Stimulated activated CD8-positive, alpha-beta memory T cell treated with anti-CD3 and anti-CD28 coated beads, Interleukin-7, amount 100 ng/mL, for 4 hours (primary cell): ENCODE measurements at places on chromosomes 2 and 18.

- DNase-seq = no peak
Observed at GRCh38 chr2:20487392-20488174, 40.7 kb downstream of the RHOB start.

- no peak for DNase-seq
Observed at GRCh38 chr2:128754246-128754724, 435.6 kb upstream of the HS6ST1 start.

DNA sequence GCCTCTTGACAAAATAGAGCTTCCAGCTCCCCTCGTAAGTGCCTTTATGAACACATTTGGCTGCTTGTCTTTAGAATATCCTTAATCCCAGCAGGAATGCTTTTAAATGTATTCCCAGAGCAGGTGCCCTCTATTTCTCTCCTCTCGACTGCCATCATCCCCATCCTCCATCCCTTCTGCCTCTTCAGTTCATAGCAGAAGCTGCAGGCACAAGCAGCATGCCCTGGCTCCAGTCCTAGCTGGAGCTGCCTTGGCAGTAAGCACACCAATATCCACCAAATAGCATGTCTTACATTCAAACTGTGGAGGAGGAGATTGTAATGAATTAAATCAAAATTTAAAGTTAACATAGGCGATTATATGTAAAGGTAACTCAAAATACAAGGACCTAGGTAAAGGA, 891.3 kb upstream of the SLC39A10 start:
- DNase-seq = no peak

- DNase-seq = no peak
Observed at GRCh38 chr2:18911416-18911815, 322.0 kb upstream of the NT5C1B start.

GRCh38 chr2:180655393-180655792, 325.0 kb upstream of the UBE2E3 start:
- DNase-seq = no peak

DNA sequence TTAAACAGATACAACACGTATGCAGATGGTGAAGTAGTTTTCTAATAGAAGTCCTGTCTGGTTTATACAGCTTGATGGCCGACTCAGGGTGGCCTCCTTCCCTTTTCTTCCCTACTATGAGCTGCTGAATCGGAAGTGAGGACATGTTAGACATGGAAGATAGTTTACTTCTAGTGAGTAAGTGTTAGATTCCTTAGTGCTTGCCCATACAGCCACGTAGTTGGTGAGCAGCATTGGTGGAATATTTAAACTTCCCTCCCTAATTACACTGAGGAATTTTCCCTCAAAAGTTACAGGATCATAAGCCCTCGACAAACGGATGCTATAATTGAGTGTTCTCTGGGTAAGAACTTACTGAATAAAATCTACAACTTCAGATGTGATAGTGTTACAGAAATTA, 52.1 kb downstream of the RHBDD1 start:
- DNase-seq = no peak

GRCh38 chr2:159725713-159726112, 13.4 kb downstream of the MARCHF7 start:
- DNase-seq = no peak

DNA sequence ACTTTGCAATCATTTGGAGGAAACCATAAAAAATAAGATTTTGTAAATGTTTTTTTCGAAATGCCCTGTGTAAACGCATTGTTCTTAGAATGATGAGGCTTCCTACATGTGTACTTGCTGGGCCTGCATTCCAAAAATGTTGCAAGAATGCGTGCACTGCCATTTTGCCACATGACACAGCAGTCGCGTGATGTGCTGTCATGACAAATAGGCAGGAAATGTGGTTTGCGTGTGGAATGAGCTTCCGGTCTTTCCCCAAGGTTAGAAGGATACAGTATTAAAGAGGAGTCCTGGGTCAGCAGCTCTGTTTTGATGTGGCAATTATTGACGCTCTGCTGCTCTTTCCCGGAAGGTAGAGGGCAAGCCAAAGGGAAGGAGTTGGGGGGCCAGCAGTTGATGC, 18.1 kb upstream of the SERPINB2 start:
- no peak for DNase-seq

DNA sequence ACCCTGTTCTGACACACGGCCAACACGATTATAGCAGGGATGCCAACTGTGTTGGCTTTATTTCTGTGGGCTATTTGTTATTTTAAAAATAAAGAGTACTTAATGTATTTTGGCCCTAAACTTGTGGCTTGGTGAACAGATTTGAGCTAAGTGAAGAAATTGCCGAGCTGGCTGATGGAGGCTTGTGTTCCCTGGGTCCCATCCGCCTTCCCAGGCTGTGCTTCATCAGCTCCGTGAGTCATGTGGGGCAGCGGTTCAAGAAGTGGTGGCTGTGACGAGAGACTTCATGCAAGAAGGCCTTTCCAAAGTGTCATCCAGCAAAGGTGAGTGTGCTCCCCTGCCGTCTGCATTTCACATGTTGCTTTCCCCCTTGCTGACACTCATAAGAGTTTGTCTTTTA, 73.6 kb upstream of the NCK2 start:
- no peak for DNase-seq

- no peak for DNase-seq
Observed at GRCh38 chr2:169343202-169343601, 19.1 kb downstream of the LRP2 start.

- no peak for DNase-seq
Observed at GRCh38 chr2:91442246-91442905, 2750.9 kb downstream of the RPIA start.

DNA sequence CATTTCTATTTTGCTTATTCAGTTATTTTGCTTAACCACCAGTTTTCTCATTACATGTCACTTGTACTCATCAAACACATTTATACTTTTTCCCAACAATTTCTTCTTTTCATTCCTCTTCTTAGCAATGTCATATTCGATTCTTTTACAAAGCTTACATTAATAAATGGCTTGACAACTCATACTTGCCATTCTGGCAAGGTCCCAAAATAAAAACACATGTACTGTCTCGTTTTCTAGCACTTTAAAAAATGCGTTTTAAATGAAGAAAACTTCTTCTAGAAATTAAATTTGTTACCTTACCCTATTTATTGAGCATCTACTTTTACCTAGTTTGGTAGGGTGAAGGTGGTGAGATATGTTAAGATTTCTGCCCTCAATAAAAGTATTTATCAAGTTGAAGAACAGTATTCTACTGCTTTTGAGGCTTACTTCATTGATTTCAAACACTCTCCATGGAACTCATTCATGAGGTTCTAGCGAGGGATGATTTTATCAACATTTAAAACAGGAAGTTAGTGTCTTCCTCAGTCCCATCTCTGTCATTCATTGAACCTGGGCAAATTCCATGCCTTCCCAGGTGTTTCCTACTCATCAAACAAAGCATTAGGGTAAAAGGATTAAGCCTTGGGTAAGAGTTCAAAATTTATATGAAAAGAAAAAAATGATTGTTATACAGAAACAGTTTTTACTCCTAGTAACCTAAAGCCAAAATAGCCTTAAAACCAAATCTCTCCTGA, 52.6 kb downstream of the CALCRL start:
- DNase-seq = no peak

DNA sequence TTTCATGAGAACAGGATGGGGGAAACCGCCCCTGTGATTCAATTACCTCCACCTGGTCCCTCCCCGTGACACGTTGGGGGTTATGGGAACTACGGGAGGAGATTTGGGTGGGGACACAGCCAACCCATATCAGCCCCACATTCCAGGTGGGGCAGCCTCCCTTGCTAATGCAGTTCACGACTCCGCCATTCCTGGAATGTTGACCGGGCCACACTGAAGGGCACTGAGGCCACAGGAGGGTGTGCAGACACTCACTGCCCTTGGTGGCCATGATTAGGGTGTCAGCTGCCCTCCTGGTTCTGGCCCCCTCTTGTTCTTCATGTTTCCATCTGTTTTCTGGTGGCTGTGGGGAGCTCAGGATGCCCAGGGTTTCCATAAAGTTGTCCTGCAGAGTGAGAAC, 176.3 kb downstream of the TWIST2 start:
- DNase-seq = no peak

GRCh38 chr18:46400449-46400848, 256.6 kb downstream of the LOXHD1 start:
- no peak for DNase-seq

- no peak for DNase-seq
Observed at GRCh38 chr2:145601361-145601925, 1081.5 kb upstream of the ZEB2 start.

- DNase-seq = no peak
Observed at GRCh38 chr2:208638059-208638458, 231.5 kb downstream of the PTH2R start.

DNA sequence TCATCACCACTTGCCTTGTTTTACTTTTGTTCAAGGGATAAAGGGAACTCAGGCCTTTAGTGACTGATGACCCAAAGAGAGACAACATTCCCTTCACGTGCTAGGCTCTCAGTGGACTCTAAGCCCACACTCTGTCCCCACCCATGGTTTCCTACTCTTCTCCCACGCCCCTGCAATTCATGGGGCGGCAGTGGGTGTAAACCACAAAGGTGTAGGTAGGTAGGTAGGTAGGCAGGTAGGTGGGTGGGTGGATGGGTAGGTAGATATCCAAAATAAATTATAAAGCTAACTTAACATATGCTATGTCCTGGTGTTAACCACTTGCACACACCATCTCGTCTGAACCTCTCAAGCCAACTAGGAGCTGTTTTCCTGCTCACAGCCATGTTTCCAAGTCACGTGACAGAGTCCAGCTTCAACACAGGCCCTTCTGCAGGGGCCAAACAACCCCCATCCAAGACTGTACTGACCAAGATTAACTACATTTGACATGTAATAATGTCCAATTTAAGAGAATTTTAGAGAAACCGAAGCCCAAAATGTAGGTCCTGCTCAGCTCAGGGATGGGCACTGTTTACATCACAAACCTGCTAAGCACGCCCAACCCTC, 33.7 kb downstream of the DNMT3A start:
- no peak for DNase-seq

DNA sequence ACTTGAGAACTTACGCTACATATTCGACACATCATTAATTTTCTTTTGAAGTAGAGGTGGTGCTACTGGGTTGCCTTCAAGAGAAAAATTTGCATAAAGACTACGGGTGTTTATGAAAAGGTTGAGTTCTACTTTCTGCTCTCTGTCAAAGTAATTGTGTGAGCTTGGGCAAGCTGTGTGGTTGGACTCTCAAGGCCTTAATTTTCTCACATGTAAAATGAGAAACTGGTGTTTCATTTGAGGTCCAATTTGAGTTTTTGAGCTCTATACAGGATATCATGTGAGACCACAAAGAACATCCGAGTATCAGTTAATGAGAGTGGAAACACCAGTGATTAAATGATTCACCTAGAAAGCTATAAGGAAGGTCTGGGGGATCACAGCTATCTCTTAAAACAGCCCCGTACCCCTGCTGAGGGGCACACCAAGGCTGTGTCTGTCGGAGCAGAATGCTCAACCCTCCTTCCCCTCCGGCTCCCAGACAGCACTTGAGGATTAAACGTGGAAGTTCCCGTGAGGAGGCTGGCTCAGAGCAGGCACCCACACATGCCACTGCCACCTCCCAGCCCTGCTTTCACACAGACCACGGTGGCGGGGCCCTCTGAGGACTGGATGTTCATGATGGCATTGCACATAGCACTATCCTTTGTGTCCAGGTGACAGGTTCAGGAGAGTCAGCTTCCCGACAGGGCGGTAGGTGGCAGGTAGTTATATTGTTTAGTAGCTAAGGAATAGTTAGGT, 191.8 kb downstream of the RNF144A start:
- no peak for DNase-seq

- no peak for DNase-seq
Observed at GRCh38 chr18:25284861-25285550, 67.0 kb downstream of the ZNF521 start.

DNA sequence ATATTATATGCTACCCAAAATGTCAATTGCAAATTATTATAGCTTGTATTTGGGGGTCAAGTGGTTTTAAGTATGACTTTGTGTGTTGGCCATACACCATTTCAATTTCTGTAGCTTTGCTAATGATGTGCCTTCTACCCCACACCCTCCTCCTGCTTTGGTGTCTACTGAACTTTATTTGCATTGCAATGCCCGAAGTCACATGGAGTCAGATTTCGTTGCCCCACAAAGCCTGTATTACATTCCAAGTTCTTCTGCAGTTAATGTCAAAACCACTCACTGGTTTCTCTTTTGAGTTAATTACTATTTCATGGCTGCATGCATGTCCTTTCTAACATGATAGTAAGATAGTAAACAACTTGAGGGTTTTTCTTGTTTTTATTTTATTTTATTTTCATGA, 528.9 kb downstream of the RIT2 start:
- no peak for DNase-seq

GRCh38 chr2:217976301-217976700, 26.5 kb downstream of the TNS1 start:
- DNase-seq = no peak

- DNase-seq = no peak
Observed at GRCh38 chr2:169838743-169839489, 11.7 kb downstream of the UBR3 start.

GRCh38 chr2:203626952-203627681, 79.3 kb upstream of the CD28 start:
- DNase-seq = no peak

DNA sequence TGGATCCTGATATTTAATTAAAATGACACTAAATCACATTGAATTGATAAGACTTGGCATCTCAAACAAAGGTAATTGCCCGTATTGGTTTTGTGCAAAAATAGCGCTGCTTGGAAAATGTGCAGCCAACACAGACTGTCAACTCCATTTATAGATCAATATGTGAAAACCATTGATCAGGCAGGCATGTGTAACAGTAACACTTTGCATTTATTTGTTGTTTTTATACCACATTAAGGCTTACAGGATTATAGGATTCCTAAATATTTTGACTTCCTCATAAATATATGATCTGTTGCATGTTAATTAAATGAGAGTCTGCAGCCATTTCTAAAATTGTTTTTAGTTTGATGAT, 30.2 kb downstream of the ARHGAP15 start:
- DNase-seq = no peak
